ENCODE measurements at places on chromosomes 1 and 21. TPM values are rescaled to one million over a fixed set of nuclear protein-coding genes. Genes with fewer than 3 reads are reported as not detected.

Gene HMGN2
- 1,026 TPM for total RNA-seq

- DNase-seq = no peak
Measured at GRCh38 chr1:222631611-222632208, 13.8 kb downstream of the MIA3 start.

GRCh38 chr1:22223176-22223575 is 80.3 kb upstream of the WNT4 start:
- DNase-seq = no peak

DNA sequence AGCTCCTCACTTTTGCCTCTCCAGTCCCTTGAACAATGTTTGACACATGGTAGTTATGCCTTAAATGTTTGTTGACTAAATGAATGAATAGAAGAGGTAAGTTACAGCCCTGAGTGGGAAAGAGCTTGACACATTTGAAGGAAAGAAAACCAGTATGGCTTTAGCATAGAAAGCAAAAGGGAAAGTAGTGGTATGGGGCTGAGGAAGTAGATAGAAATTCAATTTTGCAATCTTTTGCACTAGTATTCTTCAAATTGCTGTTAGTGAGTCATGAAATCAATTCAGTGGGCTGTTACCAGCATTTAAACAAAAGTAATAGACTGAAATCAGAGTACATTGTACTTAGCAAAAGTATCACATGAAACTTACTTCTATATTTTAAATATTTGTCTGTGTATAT is 21.1 kb downstream of the PLA2G4A start:
- no peak for DNase-seq

GRCh38 chr1:39269349-39269748 is 64.9 kb downstream of the MACF1 start:
- DNase-seq = no peak
